ENCODE measurements at places on chromosomes 12 and 14. TPM values are rescaled to one million over a fixed set of nuclear protein-coding genes. Genes with fewer than 3 reads are reported as not detected.

DNA sequence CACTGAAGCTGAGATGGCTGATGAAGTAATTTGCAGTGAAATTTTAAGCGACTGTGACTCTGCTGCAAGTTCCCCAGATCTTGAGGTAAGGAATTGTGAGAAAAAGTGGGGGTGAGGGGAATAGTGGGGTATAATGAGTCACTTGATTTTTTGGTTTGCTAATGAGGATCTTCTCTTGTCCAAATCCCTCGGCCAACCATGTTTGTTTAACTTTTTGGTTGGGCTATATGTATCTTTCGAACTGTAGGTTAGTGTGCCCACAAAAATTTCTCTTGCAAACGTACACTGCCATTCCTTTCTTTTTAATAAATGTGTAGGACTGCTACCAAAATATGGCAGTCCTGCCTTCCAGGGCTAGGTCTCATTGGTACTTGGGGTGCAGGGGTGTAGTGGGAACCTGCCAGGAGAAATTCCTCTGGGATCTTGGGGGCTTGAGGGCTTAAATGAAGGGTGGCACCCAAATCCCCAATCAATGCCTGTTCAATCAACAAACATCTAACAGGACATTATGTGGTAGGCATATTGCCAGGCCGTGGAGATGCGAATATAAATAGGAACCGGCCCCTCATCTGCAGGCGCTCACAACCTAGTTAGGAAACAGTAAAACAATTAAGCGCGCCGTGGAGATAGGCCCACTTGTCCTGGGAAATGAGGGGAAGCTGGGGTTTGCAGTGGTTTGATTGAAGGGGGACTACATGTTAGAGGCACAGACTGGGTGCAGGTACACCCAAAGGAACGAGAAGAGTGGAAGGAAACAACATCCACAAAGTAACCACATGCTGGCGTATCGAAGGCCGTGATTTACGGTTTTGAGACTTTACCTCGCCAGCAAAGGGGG, 1.3 kb upstream of the PABPN1 start:
- H3K4me3 ChIP-seq: peak overlapping the region; percentile 90
- H3K27me3 ChIP-seq: no peaks in the 10 kb centered on the region
- peaks cover 24% of the 10 kb centered on the region for H3K4me1 ChIP-seq

- peaks cover 20% of the 10 kb centered on the region for H3K36me3 ChIP-seq
- peaks cover 5% of the 10 kb centered on the region for H3K4me1 ChIP-seq
- no peak for DNase-seq
- no peak overlapping the region for H3K4me3 ChIP-seq
- no peaks in the 10 kb centered on the region for H3K27me3 ChIP-seq
- no peak overlapping the region for H3K27ac ChIP-seq
Observed at GRCh38 chr12:57416039-57416996, 14.5 kb downstream of the R3HDM2 start.

DNA sequence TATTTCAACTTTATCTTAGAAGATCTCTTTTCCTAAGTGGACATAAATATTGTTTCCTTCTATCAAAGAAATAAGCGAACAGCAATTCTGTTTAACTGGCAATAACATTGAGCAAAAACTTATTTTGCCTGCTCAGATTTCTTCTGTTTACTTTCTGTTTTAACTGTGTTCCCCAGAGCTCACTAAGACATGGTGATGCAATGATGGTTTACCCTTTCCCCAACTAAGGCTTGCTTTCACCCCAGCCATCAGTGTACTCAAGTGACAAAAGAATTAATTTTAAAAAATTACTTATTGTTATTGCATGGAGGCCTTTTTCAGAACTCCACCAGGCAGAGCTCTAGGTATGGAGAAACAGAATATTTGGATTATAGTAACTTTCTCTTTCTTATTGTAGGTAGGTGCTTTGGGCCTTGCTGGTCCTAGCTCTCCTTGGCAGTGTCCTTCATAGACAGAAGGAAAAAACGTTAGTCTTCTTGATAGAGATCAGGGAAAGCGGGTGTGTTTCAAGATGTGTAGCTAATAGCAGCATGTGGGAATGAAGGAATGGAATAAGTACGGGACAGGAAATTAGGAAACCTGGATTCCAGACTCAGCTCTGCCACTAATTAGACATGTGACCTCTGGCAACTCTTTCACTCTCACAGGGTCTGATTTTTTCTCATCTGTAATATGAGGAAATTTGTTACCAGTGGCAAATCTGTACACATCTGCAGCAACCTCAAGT, 14.6 kb upstream of the DDHD1 start:
- peaks cover 8% of the 10 kb centered on the region for H3K4me1 ChIP-seq
- DNase-seq: no peak
- no peak overlapping the region for H3K27ac ChIP-seq
- no peak overlapping the region for H3K4me3 ChIP-seq

DNA sequence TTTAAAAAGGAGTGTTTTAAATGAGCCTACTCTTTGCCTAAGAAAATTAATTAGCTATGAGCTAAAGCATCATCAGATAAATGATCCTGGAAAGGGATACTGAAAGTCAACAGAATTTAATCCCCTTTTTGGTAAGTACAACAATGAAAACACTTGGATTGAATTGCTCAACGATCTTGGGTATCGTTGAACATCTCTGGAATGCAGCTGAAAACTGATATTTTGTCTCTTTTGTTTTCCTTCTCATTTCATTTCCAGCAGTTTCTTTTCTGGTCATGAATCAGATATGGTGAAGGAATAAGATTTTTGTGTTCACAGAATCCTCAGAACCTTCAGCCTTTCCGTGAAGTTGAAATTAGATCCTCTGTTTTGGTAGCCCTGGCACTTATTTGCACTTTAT, 771.2 kb downstream of the FSCB start:
- no peak overlapping the region for H3K4me3 ChIP-seq
- no peaks in the 10 kb centered on the region for H3K36me3 ChIP-seq
- H3K27ac ChIP-seq: no peak overlapping the region
- no peaks in the 10 kb centered on the region for H3K4me1 ChIP-seq
- H3K27me3 ChIP-seq: no peaks in the 10 kb centered on the region

RGS6 gene
- total RNA-seq: 2.5 TPM

DNA sequence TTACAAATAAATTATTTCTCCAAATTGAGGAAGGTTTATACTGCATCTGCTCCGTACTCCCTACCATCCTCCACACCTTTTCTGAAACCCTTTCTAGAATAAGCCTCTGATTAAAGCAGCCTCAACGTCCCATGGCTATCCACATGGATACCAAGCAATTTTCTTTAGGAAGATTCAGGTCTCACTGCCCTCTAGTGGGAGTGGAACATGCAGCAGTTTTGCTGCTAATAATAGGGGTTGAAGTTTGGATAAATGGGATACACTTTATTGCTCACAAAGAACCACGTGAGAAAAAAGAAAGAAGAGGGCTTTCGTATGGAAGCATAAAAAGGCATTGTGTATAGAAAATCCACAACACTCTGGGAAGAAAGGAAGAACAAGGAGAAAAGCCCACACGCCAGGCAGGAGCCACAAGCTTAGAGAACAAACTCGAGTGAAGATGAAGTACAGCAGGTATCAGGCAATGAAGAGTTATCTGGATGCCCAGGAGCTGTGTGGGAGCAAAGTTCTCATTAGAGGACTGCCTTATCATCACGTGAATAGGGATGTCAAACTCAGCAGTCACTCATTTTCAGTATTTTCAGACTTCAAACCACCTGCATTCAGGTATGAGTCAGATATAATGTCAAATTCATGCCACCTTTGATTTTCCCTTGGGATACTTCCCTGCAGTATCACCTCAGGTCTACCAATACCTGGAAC, 45.8 kb downstream of the CCER1 start:
- no peaks in the 10 kb centered on the region for H3K4me1 ChIP-seq
- H3K27me3 ChIP-seq: no peaks in the 10 kb centered on the region
- no peak overlapping the region for H3K27ac ChIP-seq
- DNase-seq: no peak

- no peak for DNase-seq
- H3K27me3 ChIP-seq: peaks cover 8% of the 10 kb centered on the region
- H3K4me3 ChIP-seq: no peak overlapping the region
Observed at GRCh38 chr12:69339999-69340398, 8.2 kb upstream of the LYZ start.

GRCh38 chr12:125132698-125133400, 67.6 kb downstream of the AACS start:
- no peak overlapping the region for H3K4me3 ChIP-seq
- DNase-seq: no peak
- peaks cover 4% of the 10 kb centered on the region for H3K36me3 ChIP-seq
- H3K4me1 ChIP-seq: no peaks in the 10 kb centered on the region
- no peak overlapping the region for H3K27ac ChIP-seq
- H3K27me3 ChIP-seq: no peaks in the 10 kb centered on the region

- H3K27me3 ChIP-seq: no peaks in the 10 kb centered on the region
- no peaks in the 10 kb centered on the region for H3K36me3 ChIP-seq
- no peaks in the 10 kb centered on the region for H3K4me1 ChIP-seq
- H3K4me3 ChIP-seq: no peak overlapping the region
- DNase-seq: no peak
Observed at GRCh38 chr12:72493407-72493806, 221.2 kb downstream of the TRHDE start.

RPL41 gene
- 3,831 TPM for total RNA-seq

COPS7A gene
- 44.8 TPM for total RNA-seq

- peaks cover 49% of the 10 kb centered on the region for H3K4me1 ChIP-seq
- peaks cover 43% of the 10 kb centered on the region for H3K36me3 ChIP-seq
- no peaks in the 10 kb centered on the region for H3K27me3 ChIP-seq
- no peak for DNase-seq
Observed at GRCh38 chr12:2877953-2878732, 1.1 kb downstream of the RHNO1 start.

TPH2 gene
- not detected for total RNA-seq

PNP gene
- total RNA-seq: 158 TPM

DNA sequence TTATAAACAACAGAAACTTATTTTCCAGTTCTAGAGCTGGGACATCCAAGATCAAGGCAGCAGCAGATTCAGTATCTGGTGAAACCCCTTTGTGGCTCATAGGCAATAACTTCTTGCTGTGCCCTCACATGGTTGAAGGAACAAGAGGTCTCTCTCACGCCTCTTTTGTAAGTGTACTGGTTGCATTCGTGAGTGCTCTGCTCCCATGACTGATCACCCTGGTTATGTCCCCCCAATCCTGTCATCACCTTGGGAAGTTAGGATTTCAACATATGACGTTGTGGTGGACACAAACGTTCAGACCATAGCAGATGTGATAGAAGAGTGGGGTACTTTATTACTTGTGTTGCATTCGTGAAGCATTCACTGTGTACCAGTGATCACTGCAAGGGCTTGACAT, 184.0 kb downstream of the SRGAP1 start:
- H3K4me3 ChIP-seq: no peak overlapping the region
- H3K4me1 ChIP-seq: no peaks in the 10 kb centered on the region
- no peak overlapping the region for H3K27ac ChIP-seq
- DNase-seq: peak; percentile 34

ADIPOR2 gene
- 68.7 TPM for total RNA-seq

GRCh38 chr14:42671636-42672035, 1065.0 kb downstream of the LRFN5 start:
- H3K27ac ChIP-seq: no peak overlapping the region
- no peaks in the 10 kb centered on the region for H3K36me3 ChIP-seq
- no peak overlapping the region for H3K4me3 ChIP-seq

Measured in activated CD4-positive, alpha-beta T cell treated with anti-CD3 and anti-CD28 coated beads, Interleukin-2, amount 10 ng/mL, durations not matched to agents 24 days and 14 days (primary cell).